ENCODE measurements at places on chromosomes 12 and 14. TPM values are rescaled to one million over a fixed set of nuclear protein-coding genes. Genes with fewer than 3 reads are reported as not detected.

DNA sequence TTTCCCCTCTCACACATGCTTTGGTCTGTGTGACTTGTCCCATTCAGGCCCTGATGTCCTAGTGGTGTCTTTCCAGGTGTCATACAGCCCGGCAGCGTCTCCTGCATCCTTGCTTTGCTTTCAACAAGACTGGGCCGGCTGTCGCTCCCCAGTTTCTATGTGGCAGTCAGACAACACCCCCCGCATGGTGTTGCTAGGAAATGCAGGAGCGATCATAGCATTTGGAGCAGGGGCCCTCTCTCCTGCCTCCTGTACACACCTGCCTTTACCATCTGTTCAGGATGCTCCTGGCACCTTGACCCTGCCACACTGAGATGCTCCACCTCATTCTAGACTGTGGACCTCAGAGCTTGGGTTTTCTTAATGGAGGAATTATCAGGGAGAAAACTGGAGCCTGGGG, 29.5 kb downstream of the CACNA1C start:
- DNase-seq, result no peak

Gene MYRFL
- total RNA-seq, result not detected

DNA sequence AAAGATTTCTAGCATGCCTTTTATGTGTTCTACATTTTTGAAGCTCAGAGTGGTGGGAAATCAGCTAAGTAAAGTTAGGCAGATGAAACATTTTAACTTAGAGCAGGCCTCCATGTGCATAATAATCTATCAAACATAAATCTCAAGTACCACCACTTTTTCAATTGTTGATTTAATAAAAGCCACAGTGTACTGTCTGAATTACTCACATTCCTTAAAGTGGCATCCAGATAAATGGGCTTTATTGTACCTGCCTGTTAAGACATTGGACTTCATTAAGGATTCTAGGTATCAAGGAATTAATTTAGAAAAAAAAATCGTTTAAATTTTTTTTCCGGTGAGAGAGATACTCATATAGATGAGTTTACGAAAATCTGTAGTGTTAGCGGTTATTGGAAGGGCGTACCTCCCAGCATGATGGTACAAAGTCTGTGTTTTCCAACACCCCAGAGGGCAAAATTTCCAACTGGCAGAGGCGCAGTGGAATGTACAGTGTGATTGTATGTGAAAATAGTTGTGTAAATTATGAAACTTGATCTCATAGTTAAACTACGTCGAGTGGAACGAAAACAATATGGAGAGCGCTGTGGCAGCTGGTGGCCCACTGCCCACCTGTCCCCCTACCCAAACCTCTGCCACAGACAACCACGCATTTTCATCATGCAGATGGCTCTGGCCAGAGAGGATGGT, 25.0 kb downstream of the ELK3 start:
- DNase-seq, result peak; percentile 69

- no peak for DNase-seq
These were observed 297.9 kb downstream of the BCL11B start for GRCh38 chr14:98974113-98974512.

GRCh38 chr14:74856366-74856765, 19.6 kb downstream of the PROX2 start:
- no peak for DNase-seq

Gene FAM181A
- not detected for total RNA-seq

GRCh38 chr14:79011091-79011919, 841.1 kb downstream of the NRXN3 start:
- no peak for DNase-seq

Gene LMO3
- not detected for total RNA-seq

DNA sequence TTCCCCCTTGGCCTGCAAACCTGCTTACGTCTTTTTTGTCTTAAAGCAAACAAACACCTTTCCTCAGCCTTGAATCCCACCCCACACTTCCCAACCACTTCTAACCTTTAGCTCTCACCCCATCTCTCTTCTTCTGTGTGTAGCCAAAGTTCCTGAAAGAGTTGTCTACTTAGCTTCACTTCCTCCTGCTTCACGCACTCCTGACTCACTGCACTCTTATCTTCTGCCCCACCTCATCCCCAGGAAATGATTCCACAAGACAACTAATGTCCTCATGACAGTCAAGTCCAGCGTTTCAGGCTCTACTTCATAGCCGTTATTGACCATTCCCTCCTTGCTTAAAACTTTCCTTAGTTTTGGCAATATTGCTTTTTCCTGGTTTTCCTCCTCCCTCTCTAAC, 22.4 kb downstream of the EIF2B2 start:
- no peak for DNase-seq

GRCh38 chr12:52155048-52155868, 36.6 kb downstream of the KRT80 start:
- DNase-seq, result peak; percentile 64

DNA sequence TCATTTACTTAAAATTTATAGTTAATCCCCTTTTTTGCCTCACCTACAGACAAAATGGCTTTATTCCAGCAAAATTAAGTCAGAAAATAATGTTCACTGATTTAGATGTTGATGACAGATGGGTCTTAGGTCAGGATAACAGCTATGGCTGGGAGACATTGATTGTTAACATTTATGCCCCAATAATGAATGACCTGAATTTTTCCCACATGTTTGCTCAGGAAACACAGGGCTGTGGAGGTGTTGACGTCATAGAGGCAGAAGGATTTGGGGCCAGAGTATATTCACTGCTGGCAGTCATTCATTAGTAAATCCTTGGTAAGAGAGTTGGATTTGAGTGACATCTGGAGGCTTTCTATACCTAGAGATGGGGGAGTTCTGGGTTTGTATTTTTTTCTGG, 121.3 kb downstream of the PDE3A start:
- DNase-seq, result no peak

DNA sequence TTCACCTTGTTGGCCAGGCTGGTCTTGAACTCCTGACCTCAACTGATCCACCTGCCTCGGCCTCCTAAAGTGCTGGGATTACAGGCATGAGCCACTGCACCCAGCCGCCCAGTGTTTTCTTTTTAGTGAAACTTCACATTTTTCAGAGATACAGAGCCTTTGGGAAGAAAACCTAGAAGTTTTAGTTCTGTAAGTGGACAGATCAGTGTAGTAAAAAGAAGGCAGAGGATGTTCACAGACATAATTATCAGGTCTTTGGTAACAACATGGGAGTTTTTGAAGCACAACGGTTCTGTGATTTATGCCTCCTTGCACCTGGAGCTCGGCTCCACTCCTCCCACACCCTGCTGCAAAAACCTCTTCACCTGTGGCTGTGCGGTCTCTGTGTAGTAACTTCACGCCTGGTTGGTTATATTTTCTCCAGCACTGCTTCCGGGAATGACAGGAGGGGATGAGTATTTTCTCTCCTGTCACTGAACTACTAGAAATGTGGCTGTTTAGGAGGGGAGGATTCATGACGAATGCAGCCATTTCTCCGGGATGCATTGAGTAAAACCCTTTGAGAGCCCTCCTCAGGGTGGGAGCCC, 67.0 kb downstream of the ARF6 start:
- DNase-seq, result peak; percentile 97

Gene LALBA
- not detected for total RNA-seq

- no peak for DNase-seq
These were observed 32.1 kb upstream of the TXNRD1 start for GRCh38 chr12:104183443-104183842.

Gene MGST1
- 694 TPM for total RNA-seq

Gene HOXC12
- not detected for total RNA-seq

Gene KRT75
- total RNA-seq, result not detected

DNA sequence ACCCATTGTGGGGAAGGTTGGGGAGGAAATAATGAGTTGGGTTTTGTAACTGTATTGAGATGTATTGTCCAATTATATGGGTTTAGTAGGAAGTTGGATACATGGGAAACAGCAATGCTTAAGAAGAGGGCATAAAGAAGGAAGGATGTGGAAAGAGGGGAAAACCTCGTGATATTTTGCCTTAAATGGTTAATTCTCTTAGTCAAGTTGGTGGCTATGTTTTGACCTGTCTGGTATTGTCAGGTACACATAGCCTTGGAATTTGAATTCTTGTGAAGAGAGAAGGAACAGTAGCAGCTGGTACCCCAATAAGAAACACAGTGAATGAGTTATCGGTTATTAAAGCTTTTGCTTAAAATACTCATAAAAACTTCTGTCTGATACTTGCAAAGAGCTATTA, 32.6 kb upstream of the SLC2A13 start:
- no peak for DNase-seq

DNA sequence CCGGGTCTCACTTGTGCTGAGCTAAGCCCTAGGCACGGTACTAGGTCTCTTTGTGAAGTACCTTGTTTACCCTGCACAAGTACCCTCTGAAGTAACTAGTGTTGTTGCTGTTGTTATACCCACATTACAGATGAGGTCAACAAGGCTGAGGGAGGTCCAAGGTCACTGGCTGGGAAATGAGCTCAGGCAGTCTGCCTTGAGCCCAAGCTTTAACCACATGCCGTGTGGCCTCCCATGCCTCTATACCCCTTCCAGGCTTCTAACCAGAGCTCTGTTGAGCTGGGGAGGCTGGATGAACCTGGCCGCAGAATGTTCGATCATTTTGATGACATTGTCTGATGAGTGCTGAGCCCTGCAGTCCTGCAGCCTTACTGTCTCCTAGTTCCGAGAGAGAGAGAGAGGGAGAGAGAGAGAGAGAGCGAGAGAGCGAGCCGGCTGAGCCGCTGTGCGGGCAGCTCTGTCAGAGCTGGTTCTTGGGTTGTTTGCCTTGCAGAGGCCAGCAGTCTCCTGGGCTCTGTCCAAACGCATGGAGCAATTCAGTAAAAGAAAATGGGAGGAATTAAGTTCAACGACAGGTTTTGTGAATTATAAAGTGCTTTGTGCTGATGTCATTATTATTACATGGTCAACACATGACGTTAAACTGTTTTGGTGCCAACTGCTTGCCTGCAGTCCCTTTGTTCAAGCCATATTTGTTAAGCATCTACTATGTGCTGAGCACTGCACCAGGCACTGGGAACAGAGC, 13.1 kb downstream of the JDP2 start:
- no peak for DNase-seq

- DNase-seq, result peak; percentile 17
These were observed 416.0 kb downstream of the LRIG3 start for GRCh38 chr12:58504143-58504938.

DNA sequence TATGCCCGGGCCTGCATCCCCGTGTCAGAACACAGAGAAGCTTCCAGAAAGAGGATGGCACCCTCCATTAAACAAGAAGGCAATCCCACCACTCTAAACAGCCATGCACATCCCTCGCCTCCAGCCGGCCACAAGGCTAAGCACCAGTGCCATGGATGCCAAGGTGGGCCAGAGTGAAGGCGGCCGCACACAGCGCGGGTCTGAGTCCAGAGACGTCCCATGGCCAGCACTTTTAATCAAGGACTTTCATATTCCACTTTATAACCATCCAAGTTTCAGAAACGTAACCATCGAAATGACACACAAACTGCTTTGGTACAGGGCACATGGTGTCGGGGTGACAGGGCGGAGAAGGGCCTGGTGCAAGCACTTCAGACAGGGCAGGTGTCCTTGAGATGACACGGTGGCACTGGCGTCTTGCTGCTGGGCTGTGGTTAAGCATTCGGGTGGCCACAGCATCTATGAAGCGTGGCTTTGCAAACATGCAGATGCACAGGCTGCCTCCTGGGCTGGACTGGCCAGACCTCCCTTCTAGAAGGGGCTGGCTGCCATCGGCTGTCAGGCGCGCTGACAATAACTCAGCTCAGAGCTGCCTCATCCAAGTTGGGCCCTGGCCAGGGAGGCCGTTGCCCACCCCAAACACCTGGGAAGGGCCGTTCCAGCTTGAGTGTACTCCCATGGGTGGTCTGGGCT, 117.2 kb downstream of the RFLNA start:
- DNase-seq, result no peak

DNA sequence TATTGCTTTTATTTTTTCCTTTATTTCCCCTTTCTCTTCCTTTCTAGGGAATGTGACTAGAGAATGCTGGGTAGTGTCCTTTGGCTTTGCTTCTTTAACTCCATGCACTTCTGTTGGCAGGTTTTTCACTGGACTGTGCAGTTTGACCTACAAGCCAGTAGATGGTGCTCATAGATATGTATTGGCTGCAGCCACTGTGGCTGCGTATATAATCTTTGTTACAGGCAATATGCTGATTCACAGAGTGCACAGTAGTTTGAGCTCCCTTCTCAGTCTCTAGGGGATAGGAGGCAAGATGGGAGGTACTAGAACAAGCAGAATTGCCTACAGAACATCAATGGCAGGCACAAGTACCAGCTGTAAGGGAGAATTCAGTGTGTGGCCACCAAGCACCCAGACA, 503.5 kb downstream of the LRFN5 start:
- DNase-seq, result peak; percentile 42

DNA sequence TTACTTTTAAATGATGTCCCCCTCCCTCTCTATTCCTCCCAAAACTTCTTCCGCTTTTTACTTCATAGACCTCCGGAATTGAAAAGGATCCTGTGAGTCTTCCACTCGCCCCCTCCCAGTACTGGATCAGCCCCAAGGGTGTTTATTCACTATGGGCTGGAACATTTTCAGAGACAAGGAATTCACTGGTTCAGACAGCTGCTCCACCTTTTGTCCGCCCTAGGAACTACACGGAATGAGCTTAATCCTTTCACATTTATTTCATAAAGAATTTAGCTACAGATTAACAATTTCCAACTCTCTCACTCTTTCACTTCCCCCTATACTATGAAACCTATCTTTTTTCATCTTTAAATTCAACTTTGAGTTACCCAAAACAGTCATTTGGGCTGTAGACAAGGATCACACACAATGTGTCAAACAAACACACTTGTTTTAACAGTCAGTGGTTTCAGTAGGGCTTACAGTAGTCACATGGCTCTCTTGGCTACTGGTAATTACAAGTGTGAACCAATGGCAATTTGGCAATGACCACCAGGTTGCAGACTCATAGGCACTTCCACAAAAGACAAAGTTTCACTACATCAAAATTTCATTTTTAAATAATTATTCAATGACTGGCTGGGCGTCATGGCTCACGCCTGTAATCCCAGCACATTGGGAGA, 20.6 kb downstream of the CNIH1 start:
- DNase-seq, result peak; percentile 31

DNA sequence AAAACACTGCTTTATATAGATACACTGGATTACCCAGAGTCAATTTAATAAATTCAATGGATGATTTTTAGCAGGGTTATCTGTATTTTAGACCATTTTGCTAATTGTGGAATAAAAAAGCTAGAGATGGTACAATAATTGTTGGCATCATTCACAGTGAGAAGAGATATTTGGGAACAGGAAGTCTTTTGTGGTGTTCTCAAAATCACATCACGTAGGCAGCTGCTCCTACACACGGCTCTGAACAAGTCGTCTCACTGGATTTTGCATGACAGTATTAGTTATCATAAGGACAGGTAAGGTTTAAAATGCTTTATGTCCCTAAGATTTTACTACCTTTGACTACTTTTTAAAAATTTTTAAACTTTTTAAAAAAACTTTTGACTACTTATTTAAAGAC, 52.0 kb downstream of the PAPLN start:
- DNase-seq, result no peak

DNA sequence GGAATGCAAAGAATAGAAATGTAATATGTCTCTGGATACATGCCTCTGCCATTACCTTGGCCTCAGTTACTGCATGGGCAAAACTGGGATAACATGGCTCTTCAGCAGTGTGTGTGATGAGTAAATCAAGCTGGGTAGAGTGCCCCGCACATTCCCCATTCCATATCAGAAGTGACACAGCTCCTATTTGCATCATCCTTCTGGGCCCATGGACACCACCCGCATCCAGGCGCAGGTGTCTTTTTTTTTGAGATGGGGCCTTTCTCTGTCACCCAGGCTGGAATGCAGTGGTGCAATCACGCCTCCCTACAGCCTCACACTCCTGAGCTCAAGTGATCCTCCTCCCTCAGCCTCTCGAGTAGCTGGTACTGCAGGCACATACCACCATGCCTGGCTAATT, 31.6 kb downstream of the KRT76 start:
- no peak for DNase-seq

- no peak for DNase-seq
These were observed 783.0 kb downstream of the TMEM121 start for GRCh38 chr14:106309423-106309822.
